ENCODE measurements at places on chromosomes 12 and 14.

- DNase-seq = no peak
These were observed 35.0 kb upstream of the FKBP4 start for GRCh38 chr12:2759733-2760132.

- no peak for DNase-seq
These were observed 48.9 kb upstream of the BTG1 start for GRCh38 chr12:92194561-92194960.

DNA sequence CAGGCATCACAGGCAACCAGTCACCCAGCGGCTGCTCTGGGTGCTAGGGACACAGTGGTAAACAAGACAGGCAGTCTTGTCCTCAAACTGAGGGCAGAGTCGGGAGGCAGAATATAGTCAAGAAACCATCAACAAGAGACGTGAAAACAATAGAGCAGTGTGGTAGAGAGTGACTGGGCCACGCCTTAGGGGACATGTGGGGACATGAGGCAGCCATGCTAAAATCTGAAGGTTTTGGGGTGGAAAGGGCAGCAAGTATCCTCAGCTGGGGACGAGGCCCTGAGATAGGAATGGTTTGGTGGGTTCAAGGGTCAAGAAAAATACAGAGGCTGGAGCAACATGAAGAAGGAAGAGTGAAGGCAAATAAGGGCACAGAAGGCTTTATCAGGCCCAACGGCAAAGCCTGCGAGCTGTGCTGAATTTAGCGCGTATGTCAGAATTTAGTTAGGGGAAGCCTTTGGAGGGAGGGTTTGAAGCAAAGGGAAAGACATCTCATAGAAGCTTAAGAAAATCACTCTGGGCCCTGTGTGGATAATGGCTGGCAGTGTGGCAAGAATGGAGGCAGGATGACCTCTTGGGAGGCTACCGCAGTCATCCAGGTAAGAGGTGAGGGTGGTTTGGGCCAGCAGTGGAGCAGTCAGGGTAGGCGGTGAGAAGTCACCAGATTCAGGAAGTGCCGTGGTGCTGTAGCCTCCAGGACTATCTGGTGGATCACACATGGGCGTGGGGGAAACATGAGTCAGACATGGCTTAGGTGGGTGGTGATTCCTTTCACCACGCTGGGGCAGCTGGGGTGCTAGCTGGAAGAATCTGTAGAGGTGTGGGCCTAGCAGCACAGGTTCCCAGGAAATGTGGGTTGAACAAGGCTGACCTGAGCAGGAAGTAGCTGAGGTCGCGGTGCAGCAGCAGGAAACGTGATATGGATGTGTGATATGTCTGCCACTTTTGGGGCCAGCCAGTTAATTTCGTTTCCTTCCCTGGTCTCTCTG lies 3.0 kb downstream of the EVL start:
- no peak for DNase-seq

- no peak for DNase-seq
These were observed 7.4 kb downstream of the CDKN1B start for GRCh38 chr12:12724421-12725085.

- no peak for DNase-seq
These were observed 59.5 kb downstream of the VEZT start for GRCh38 chr12:95277139-95277538.

DNA sequence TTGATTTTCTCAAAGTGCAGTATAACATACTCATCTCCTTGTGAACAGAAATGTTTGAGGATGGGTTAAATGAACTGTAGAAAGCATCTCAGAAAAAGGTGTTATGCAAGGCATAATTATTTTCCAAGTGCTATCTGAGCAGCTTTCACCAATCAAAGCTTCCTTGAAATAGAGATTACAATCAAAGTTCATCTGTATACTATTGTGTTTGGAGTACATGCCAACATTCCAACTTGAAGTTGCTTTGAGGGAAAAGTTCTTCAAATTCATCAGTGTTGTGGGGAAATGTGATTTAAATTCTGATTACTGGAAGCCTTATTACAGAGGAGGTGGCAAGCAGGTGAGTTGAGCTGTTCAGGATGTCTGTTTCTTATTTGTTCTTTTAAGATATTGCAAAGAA lies 68.2 kb downstream of the TMTC2 start:
- DNase-seq = no peak

- DNase-seq = no peak
These were observed 21.2 kb downstream of the PEX5 start for GRCh38 chr12:7210642-7211151.

DNA sequence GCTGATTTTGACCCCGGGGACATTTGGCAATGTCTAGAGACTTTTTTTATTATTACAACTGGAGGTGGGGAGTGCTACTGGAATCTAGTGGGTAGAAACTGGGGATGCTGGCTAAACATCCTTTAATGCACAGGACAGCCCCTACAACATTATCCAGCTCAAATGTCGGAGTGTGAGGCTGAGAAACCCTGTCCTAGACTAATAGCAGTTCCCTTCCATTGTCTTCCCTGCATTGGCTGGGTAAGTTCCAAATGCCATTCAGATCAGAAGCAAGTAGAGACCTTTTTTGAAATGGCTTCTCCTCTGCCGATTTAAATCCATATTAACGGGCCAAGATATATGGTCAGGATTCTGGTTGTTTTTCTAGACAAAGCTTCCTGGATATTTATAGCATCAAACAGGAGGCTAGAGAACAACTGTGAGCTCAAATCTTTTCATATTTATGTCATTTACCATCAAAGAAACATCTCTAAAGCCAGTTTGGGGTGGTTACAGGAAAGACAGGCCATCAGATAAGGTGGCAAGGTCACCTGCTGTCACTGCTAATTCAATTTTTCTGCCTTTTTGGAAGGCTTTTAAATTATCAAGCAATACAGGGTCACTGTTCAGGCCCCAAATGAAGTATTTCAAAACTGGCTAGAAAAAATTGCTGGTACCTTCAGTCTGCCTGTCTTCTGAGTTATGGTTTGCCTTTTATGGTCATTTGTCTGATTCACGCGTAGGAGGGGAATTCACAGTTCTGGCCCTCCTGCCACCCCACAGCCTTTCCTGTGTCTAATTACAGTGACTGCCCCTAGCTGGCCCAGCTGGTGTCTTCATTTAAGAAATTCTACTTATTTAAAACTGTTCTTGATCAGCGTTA lies 20.1 kb upstream of the AKAP5 start:
- no peak for DNase-seq

GRCh38 chr12:20442322-20442721 lies 74.0 kb downstream of the PDE3A start:
- DNase-seq = no peak

- DNase-seq = no peak
These were observed 115.0 kb downstream of the PCNX1 start for GRCh38 chr14:71022012-71022869.

DNA sequence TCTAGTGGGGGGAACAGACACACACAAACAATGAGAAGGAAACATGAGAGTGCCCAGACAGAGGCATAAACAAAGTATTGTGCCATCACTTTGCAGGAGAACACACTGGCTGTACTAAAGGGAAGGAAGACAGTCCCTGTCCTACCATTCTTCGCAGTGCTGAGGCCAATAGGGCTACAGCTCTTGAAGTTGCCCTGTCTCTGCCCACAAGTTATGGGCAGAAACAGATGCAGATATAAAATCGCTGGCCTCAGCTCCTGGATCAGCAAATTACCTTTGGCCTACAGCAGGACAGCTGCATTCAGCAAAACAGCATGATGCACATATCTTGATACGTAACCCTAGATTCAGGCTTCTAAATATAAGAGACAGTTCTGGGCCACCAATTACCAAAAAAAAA lies 23.0 kb upstream of the PRKAB1 start:
- no peak for DNase-seq

- no peak for DNase-seq
These were observed 184.7 kb downstream of the PRKCH start for GRCh38 chr14:61505815-61506809.

- DNase-seq = no peak
These were observed 17.1 kb downstream of the ACTN1 start for GRCh38 chr14:68961781-68962584.

DNA sequence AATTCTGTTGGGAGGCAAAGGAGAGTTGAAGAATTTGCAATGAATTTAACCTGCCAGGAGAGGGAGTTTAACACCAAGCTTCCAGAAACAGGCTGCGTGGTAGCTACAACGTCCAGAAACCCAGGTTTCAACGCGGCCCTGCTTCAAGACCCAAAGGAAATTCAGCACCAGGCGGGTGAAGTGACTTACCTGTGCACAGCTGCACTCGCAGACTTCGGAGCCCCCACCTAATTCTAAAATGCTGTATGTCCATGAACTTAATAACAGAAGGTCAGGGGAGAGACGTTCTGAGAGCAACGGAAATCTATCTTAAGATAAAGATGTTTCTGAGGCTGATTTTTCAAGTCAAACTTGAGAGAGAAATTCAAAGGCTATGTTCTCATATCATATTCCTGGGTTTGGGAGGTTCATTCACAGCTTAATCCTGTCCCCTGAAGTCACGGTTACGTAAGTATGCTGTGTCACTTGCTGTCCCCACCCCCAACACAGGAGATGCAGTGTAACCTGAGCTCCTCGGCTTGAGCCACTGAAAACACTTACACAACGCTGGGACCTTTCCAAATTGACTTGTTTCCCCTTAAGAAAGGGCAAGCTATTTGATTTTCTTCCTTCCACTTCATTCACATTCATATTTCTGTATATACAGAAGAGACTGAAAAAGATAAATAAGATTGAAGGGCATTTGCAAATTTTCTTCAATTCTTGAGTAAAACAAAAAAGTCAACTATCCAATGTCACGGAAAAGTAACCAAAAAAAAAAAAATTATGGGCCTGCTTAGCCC lies 22.7 kb downstream of the CLIP1 start:
- peak; percentile 70 for DNase-seq

- no peak for DNase-seq
These were observed 52.2 kb downstream of the ATF7IP start for GRCh38 chr12:14417715-14418114.

DNA sequence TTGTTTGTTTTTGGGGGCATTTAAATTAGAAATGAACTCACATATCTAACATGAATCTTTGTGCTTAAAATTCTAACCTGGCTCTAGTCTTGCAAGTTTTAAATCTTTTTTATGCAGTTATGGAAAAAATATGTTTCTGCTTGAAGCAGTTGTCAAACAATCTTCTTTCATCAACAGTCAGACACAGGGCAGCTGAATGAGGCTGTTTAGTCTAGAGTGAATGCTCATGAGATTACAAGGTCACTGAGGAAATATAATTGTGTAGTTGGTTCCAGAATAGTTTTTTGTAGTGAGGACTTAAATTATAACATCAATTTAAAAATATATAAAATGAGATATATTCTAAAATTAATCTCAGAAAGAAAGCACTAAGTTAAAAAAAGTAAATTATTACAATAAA lies 76.5 kb downstream of the TRMT5 start:
- DNase-seq = no peak

DNA sequence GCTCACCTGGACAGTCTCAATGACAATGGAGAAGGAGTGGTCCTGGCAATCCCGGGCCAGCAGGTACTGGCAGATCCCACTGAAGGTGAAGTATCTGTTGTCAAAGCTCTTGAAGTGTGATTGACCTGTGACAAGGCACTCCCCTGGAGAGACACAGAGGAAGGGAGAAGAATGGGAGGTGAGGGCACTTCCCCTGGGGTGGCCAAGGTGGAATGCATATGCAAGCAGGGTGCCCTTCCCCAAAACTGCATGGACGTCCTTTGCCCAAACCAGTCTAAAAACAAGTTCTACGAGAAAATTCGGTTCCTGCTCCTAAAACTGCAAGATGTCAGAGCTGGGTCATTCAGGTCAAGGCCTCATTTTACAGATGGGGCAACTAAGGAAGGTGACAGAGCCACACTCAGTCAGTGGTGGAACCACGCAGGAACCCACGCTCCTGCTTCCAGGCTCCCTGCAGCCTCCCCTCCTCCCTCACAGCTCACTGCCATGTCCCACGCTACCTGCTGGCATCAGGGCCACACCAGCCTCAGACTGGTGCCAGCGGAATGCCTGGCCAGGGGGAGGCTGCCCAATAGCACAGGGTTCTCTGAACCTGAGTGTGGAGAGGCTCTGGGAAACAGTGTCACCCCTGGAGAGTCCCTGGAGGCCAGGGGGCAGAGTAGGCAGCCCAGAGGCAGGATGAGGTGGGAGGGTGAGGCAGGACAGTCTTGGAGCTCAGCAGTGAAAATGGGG lies 59.2 kb downstream of the VWF start:
- DNase-seq = no peak

DNA sequence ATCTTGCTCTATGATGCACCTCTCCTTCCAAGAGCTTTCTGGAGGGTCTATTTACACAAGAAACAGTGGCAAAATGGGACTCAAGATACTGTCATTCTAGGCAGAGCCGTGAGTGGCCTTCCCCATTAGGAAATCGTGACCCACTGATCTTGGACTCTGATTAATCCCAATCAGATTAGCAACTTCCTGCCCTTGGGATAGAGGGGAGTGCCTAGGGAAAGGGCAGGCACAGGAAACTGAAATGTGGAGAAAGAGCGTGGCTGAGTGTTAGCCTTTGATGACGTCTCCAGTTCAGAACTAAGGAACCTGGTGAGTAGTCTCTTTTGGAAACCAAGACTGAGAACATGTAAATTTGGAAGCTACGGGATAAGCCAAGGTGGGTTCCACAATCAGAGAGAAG lies 76.1 kb downstream of the NUAK1 start:
- no peak for DNase-seq

DNA sequence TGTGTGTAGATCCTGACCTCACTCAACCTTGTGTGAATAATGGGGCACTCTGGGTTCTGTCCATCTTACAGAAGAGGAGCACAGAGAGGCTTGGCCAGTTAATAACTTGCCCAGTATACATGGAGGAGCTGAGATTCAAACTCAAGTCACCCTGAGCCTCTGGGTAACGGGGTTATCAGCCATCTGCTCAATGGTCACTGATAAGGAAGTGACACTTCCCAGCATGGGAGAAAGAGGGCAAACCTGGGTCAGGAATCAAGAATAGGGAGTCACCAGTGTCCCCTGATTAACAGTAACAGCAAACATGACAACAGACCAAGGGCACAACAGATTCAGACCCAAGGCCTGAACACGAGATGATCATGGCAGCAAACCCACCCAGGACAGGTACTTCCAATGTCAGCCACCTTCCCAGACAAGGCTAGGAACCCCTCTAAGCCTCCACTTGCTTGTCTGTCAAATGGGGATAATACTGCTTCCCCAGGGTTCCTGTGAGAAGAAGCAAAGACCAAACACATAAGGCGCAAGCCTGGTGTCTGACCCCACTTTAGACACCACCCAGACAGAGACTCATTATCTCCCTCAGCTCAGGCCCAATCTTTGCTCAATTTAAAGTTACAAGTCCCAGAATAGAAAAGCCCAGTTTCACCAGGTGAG lies 3.6 kb downstream of the CCDC85C start:
- DNase-seq = no peak

- DNase-seq = no peak
These were observed 118.3 kb downstream of the MED13L start for GRCh38 chr12:116159175-116159574.

DNA sequence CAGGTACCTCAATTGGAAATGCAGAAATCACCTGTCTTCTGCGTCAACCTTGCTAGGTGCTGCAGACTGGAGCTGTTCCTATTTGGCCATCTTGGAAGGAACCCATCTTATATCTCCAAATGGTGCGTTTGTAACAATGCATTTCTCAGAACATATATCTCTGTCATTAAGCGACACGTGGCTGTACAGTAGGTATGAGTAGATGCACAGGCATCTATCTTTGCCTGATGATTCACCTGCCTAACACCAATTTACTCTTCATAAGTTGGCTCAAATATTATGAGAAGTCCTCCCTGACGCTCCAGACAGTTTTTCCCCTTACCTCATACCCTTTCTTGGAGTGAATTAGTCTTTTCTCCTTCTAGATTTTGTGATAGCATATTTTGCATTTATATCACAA lies 44.2 kb downstream of the GPR137C start:
- no peak for DNase-seq

All from NCI-H774 (cell line).